ENCODE measurements at places on chromosomes 13 and 19. TPM values are rescaled to one million over a fixed set of nuclear protein-coding genes. Genes with fewer than 3 reads are reported as not detected.

- peak overlapping the region; percentile 46 for H3K27ac ChIP-seq
- DNase-seq = peak; percentile 58
- H3K27me3 ChIP-seq = peaks cover 9% of the 10 kb centered on the region
Observed at GRCh38 chr19:11382898-11383705, 1.0 kb downstream of the EPOR start.

GRCh38 chr13:112263152-112263551, 113.0 kb upstream of the SPACA7 start:
- no peak overlapping the region for H3K4me3 ChIP-seq
- no peak overlapping the region for H3K27ac ChIP-seq
- H3K36me3 ChIP-seq = no peaks in the 10 kb centered on the region
- no peak for DNase-seq
- H3K4me1 ChIP-seq = no peaks in the 10 kb centered on the region

DNA sequence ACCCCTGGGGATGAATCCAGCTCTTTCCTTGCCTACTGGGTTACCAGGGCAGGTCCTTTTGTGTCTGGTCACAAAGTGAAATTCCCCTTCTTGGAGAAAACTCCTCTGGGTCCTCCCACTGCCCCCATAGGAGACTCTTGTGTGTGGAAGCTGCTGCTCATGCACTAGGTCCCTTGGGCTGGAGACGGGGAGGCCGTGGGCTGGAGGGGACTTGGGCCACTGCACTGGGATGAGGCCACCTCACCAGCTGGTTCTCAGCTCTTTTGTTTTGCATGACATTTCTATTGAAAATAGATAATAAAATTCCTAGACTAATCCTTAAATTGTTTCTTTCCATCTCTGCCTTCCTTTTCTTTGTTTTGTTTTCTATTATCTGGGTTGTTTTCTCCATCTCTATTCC, 62.4 kb downstream of the TEX29 start:
- DNase-seq = no peak
- no peak overlapping the region for H3K4me3 ChIP-seq
- no peaks in the 10 kb centered on the region for H3K36me3 ChIP-seq
- peaks cover 33% of the 10 kb centered on the region for H3K27me3 ChIP-seq

GRCh38 chr13:26259634-26260033, 5.7 kb downstream of the CDK8 start:
- peaks cover 44% of the 10 kb centered on the region for H3K4me1 ChIP-seq
- no peak overlapping the region for H3K27ac ChIP-seq
- no peak overlapping the region for H3K4me3 ChIP-seq
- no peaks in the 10 kb centered on the region for H3K36me3 ChIP-seq

GRCh38 chr19:41303954-41304353, 6.0 kb upstream of the CCDC97 start:
- H3K27me3 ChIP-seq = no peaks in the 10 kb centered on the region
- H3K4me1 ChIP-seq = peaks cover 88% of the 10 kb centered on the region
- H3K27ac ChIP-seq = no peak overlapping the region

GRCh38 chr13:107365466-107366215, 797.7 kb upstream of the ARGLU1 start:
- no peaks in the 10 kb centered on the region for H3K4me1 ChIP-seq
- no peaks in the 10 kb centered on the region for H3K36me3 ChIP-seq
- no peak overlapping the region for H3K27ac ChIP-seq
- no peaks in the 10 kb centered on the region for H3K27me3 ChIP-seq
- no peak for DNase-seq

- peaks cover 13% of the 10 kb centered on the region for H3K27me3 ChIP-seq
- no peak overlapping the region for H3K27ac ChIP-seq
- no peak overlapping the region for H3K4me3 ChIP-seq
- H3K4me1 ChIP-seq = no peaks in the 10 kb centered on the region
- H3K36me3 ChIP-seq = no peaks in the 10 kb centered on the region
- no peak for DNase-seq
Observed at GRCh38 chr13:42653679-42654078, 79.7 kb downstream of the TNFSF11 start.

DNA sequence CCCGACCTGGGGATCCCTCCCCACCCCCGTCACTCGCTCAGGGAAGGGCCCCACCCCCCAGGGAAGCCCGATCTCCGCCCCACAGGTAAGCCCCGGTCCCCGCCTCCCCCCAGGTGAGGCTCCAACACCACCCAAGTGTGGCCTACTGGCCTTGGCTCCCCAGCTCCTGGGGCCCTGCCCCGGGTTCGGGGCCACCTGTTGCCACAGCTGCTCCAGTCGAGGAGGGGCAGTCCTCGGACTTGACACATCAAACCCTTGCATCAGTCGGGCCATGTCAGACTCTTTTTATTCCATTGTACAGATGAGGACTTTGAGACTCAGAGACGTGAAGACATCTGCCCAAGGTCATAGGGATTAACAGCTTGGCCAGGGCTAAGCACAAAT, 512 bp downstream of the CC2D1A start:
- H3K36me3 ChIP-seq = no peaks in the 10 kb centered on the region
- peak overlapping the region; percentile 80 for H3K4me3 ChIP-seq
- H3K4me1 ChIP-seq = peaks cover 8% of the 10 kb centered on the region
- H3K27me3 ChIP-seq = no peaks in the 10 kb centered on the region

DNA sequence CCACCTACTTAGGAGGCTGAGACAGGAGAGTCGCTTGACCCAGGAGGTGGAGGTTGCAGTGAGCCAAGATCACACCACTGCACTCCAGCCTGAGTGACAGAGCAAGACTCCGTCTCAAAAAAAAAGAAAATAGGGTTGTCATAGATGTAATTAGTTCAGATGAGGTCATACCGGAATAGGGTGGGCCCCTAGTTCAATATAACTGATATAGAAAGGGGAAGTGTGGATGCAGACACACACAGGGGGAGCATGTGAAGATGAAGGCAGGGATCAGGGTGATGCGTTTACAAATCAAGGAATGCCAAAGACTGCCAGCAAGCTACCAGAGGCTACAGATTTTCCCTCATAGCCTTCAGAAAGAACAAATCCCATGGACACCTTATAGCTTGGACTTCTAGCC, 24.3 kb upstream of the EEF1AKMT1 start:
- H3K36me3 ChIP-seq = peaks cover 78% of the 10 kb centered on the region
- H3K27me3 ChIP-seq = no peaks in the 10 kb centered on the region
- no peak overlapping the region for H3K4me3 ChIP-seq

GRCh38 chr19:41411968-41412265, 14.3 kb downstream of the BCKDHA start:
- H3K36me3 ChIP-seq = no peaks in the 10 kb centered on the region
- no peak overlapping the region for H3K4me3 ChIP-seq
- H3K4me1 ChIP-seq = peaks cover 54% of the 10 kb centered on the region
- DNase-seq = peak; percentile 64
- peak overlapping the region; percentile 80 for H3K27ac ChIP-seq
- no peaks in the 10 kb centered on the region for H3K27me3 ChIP-seq

- no peak for DNase-seq
- peaks cover 94% of the 10 kb centered on the region for H3K27me3 ChIP-seq
- H3K36me3 ChIP-seq = no peaks in the 10 kb centered on the region
Observed at GRCh38 chr13:99980824-99981734, 505 bp upstream of the ZIC2 start.

GRCh38 chr13:98068521-98068920, 74.4 kb upstream of the FARP1 start:
- H3K4me3 ChIP-seq = no peak overlapping the region
- no peak for DNase-seq
- H3K36me3 ChIP-seq = no peaks in the 10 kb centered on the region
- no peak overlapping the region for H3K27ac ChIP-seq
- H3K4me1 ChIP-seq = no peaks in the 10 kb centered on the region

GRCh38 chr13:55981381-55981780, 1159.3 kb upstream of the PRR20A start:
- no peaks in the 10 kb centered on the region for H3K27me3 ChIP-seq
- no peak overlapping the region for H3K4me3 ChIP-seq
- DNase-seq = no peak
- no peak overlapping the region for H3K27ac ChIP-seq

GRCh38 chr13:48817166-48817802, 158.4 kb upstream of the FNDC3A start:
- DNase-seq = no peak
- H3K27ac ChIP-seq = no peak overlapping the region
- H3K4me3 ChIP-seq = no peak overlapping the region
- no peaks in the 10 kb centered on the region for H3K4me1 ChIP-seq
- no peaks in the 10 kb centered on the region for H3K27me3 ChIP-seq
- H3K36me3 ChIP-seq = no peaks in the 10 kb centered on the region

DNA sequence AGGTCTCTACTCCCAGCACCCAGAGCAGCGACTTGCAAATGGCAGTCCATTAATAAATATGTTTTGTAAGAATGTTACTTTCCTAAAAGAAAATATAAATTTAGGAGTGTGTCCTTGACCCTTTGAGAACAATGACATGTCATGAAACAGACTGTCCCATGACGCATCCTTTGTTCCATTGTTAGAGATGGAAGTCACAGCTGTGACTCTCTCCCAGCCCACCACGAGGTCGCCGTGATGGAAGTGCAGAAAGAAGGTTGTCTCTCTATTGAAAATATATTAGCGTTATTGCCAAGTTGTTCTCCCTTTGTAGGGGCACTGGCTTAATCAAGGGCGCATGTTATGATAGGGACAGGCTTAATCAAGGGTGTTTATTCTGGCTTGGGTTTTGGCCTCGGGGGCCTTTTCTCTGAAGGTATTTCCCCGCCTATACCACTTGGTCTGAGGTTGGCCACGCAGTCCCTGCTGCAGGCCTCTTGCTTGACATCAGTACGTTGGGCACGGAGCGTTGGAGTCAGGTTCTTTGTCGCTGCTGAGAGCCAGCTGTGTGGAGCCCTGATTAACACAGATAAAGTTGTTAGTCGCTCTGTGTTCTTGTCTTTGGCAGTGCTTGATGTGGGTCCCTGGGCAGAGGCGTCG, 126.7 kb upstream of the ZNF536 start:
- no peak for DNase-seq
- H3K27me3 ChIP-seq = peaks cover 5% of the 10 kb centered on the region
- H3K4me3 ChIP-seq = no peak overlapping the region
- no peaks in the 10 kb centered on the region for H3K4me1 ChIP-seq
- no peak overlapping the region for H3K27ac ChIP-seq

LRRC4B gene
- 0.83 TPM for total RNA-seq

FREM2 gene
- 0.46 TPM for total RNA-seq

DCLK1 gene
- total RNA-seq = 10.0 TPM

DLL3 gene
- total RNA-seq = not detected

ZNF726 gene
- 0.15 TPM for total RNA-seq
